NCI-H1436 treated with DMSO at 0.1 percent for 48 hours (cell line): ENCODE measurements at places on chromosomes 2 and 18.
A peak's percentile ranks its signal among the peaks of the same experiment; 100 is the strongest.

GRCh38 chr2:33083699-33084387, 137.1 kb downstream of the LTBP1 start:
- DNase-seq, result no peak

GRCh38 chr18:23220355-23220754, 85.1 kb downstream of the CABLES1 start:
- DNase-seq, result no peak

DNA sequence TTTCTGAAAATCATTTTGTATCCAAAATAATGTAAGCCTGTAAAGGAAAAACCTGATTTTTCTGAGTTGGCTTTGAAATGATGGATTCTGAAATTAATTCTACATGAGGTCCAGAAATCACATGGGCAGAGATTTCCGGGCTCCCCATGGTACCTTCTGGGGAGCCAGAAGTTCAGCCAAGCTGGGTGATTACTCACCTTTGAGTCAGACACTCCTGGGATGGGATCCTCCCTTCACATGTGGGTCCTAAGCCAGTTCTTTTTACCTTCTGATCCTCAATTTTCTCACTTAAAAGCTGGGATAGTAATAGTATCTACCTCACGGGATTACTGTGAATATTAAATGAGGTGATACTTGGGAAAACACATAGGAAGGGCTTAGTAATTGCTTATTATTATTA, 179.8 kb upstream of the EPAS1 start:
- DNase-seq, result no peak

DNA sequence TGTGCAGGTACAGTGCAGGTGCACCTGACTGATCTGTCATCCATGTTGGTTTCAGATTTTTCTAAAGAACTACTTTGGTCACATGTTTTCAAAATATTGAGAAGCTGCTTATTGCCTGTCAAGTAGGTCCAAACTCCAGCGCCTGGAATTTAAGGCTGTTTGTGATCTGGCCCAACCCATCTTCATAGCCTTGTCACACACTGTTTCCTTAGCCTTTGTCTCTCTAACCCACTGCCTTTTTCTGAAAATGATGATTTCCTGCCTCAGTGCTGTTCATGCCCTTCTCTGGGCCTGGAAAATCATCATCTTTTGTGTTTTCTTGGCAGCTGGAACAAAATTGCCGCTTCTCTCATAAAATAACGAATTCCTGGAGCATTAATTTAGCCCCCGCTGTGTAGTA, 7.2 kb downstream of the LIMS1 start:
- no peak for DNase-seq

- DNase-seq, result no peak
Measured at GRCh38 chr2:160510617-160511016, 17.0 kb upstream of the RBMS1 start.

DNA sequence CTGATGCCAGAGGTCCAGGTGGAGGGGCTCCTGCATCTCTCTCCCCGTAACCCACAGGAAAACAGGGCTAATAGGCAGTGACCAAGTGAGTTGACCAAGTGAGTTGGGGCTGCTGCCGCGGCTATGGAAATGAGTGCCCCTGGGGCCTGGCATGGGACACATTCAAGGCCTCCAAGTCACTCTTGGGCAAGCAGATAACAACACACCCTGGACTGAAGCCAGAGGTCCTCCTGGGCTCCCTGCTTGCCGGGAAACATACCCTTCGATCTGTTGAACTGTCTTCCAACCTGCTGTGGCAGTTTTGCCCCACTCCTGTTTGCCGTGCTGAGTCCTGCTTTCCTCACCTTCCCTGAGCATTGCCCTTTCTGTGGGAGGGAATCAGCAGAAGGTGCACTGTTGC, 89.2 kb downstream of the LIPG start:
- no peak for DNase-seq

- no peak for DNase-seq
Measured at GRCh38 chr2:165762723-165763122, 31.3 kb downstream of the GALNT3 start.

DNA sequence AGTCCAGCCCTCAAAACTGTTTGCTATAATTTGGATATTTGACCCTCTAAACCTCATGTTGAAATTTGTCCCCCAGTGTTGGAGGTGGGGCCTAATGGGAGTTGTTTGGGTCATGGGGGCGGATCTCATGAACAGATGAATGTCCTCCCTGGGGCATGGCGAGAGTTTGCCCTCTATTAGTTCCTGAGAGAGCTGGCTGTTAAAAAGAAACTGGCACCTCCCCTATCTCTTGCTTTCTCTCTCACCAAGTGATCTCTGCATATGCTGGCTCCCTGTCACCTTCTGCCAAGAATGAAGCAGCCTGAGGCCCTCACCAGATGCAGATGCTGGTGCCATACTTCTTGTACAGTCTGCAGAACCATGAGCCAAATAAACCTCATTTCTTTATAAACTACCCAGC, 12.0 kb downstream of the LNPK start:
- DNase-seq, result no peak

DNA sequence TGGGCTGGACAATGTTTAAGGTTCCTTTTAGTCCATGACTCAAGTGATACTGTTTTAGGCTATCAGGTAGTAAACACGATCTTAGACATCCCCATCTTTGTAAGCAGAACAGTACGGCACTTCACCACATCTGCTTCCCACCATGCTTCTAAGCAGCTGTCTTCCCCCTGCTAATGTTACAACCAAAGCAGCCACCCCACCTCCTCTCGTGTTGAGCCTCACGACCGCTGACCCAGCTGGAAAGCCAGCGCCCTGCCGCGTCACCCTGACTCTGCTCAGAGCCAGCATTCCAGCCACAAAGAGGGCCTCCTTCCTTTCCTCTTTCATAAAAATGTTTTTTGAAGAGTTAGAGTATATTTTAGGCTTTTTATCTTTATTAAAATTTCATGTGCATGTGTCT, 9.4 kb downstream of the MTERF4 start:
- no peak for DNase-seq

DNA sequence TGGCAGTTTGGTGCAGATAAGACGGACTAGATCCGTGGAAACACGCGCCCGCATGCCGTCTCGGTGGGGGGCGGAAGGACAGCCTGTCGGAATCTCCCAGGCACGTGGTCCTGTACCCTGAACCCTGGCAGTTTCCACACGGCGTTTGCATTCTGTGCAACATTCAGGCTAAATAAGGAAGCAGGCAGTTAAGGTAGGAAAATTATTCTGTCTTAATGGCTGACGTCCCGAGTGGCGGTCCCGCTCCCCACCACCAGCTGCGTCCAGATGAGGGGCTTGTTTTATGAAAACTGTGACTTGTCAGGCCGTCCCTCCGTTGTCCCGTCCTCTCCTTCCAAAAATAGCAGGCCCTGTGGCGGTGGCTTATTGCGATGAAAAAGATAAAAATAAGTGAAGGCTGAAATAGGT, 120.2 kb downstream of the NFATC1 start:
- no peak for DNase-seq

DNA sequence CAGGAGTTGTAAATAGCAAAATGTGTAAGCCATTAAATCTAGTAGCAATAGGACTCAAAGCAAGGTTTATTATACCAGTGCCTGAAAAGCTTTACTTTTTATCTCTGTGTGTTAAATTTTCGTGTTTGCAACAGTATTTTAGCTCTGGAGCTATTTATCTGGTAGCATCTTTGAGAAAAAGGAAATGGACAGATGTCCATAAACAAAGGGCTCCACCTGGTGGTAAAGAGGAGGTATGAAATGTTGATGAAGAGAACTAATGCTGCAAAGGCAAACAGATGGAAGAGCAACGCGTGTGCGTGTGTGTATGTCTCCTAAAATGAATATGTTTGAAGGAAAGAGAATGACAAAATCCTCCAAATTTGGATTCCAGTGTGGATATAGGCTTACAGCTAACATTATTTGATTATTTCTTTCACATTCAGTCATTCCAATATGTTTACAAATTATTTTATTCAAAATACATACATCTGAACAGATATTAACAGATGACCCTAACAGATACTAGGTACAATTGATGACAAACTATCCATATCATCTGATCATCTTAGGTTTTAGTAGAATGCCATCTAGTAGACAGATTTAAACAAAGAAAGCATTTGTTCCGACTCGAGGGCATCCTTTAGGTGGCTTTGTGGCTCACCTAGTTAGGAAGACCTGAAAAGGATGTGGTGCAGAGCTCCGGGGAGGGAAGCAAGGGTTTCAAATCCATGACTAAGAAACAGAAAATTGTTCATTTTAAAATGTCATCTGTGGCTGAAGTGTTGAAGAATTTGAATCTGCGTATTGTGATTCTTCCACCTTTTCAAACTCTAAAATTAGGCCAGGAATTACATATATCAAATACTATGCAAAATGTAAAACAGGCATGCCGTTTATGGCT, 383.3 kb downstream of the MTX2 start:
- peak; percentile 55 for DNase-seq

- DNase-seq, result no peak
Measured at GRCh38 chr18:77530732-77531131, 281.1 kb downstream of the GALR1 start.

DNA sequence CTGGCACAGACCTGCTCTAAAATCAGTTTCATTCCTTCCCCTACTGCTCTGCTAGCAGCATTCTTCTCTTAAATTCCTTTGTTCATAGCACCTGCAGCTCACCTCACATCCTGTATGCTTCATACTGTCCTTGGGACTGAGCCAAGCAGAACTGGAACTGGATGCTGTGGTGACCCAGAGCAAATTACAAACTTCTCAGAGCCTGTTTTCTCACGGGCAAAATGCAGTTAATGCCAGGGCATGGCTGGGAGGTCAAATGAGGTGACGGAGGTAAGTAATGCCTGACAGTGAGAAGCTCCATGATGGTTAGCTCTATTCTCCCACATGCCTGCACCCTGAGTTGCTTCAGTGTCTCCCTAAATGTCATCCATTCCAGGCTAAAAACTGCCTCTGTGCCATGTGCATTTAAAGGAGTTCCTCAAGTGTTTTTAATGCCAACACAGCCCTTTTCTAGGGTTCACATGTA, 29.7 kb downstream of the C2orf42 start:
- no peak for DNase-seq

- DNase-seq, result peak; percentile 53
Measured at GRCh38 chr2:163467251-163467630, 268.6 kb downstream of the FIGN start.
